ENCODE measurements at places on chromosomes 4 and X. TPM values are rescaled to one million over a fixed set of nuclear protein-coding genes. Genes with fewer than 3 reads are reported as not detected.

Gene SMR3A
- total RNA-seq = not detected

Gene PCDH11X
- total RNA-seq = 0.22 TPM

Gene SNCA
- total RNA-seq = 78.9 TPM

Gene AMELX
- not detected for total RNA-seq

Gene ZNF185
- total RNA-seq = 29.1 TPM

Gene ZMYM3
- 17.6 TPM for total RNA-seq

Gene KLHL4
- 33.7 TPM for total RNA-seq

Gene SPANXA2
- total RNA-seq = not detected

Gene RRH
- 0.22 TPM for total RNA-seq

Gene MAGEA2B
- total RNA-seq = not detected

Data from thoracic aorta endothelial cell (primary cell).